Stimulated activated CD4-positive, alpha-beta T cell treated with anti-CD3 and anti-CD28 coated beads, Interleukin-4, amount 100 ng/mL, for 48 hours (primary cell): ENCODE measurements at places on chromosomes 16 and 17.
A peak's percentile ranks its signal among the peaks of the same experiment; 100 is the strongest.

DNA sequence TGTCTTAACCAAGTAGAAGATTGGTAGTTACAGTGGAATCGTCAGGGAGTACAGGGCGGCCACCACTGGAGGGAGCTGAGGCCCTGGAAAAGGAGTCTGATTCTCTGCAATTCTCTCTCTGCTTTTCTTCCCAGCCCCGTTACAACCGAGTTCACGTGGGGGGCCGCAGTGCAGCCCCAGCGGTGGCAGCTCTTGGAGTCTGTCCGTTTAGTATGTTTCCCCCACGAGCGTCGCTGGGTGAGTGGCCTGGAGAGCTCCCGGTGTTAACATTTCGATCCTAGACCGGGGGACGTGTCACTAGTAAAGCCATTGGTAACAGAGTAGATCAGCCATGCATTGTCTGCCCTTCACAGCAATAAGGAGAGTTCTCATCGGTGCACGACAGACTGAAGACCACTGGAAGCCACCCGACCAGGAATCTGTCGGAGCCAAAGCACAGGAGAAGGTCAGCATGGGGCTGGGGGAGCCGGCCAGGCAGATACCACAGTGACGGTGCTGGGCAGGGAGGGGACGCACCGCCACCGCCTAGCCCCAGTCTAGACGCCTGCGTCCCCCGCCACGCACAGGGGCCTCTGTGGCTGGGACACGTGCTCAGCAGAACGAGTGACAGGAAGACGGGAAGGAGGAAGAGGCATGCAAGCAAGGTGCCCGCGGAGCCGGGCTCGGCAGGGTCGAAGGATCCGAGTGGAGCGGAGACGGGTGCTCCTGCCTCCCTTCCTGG lies 15.7 kb downstream of the SLC16A3 start:
- no peak for DNase-seq

DNA sequence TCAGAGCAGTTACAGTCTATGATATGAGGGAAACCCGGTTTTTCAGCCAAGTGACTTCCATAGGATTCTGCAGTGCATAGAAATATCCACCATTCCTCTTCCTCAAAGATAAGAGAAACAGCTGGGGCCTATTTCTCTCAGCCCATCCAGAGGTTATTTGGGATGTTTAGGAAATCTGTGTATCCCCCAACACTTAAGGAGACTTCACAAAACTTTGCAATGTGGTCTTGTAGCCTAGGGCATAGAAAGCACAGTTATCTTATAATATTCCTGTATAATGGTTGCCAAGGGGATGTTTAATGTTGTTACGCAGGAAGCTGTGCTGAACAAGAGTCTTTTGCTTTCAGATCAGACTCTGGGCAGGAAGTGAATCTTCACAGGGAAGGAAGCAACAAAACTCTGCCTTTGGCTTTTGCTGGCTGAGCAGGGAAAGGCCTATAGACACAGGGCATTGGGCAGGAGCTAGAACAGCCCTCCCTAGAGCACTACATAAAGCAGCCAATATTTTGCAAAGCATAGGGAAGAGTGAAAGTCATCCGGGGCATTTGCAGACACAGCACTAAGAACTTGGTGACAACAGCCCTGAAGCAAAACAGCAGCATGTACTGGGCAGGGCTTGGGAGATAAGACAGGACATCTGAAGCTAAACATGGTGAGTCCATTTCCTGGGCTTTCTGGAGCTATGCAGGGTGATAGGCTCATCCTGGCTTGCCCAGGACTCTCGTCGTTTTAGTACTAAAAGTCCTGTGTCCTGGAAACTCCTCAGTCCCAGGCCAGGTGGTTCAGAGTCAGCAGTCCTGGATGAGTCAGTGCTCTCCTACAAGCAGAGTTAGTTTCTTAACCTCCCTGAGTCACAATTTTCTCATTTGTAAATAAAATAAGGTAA lies 18.7 kb upstream of the BEAN1 start:
- DNase-seq, result no peak

DNA sequence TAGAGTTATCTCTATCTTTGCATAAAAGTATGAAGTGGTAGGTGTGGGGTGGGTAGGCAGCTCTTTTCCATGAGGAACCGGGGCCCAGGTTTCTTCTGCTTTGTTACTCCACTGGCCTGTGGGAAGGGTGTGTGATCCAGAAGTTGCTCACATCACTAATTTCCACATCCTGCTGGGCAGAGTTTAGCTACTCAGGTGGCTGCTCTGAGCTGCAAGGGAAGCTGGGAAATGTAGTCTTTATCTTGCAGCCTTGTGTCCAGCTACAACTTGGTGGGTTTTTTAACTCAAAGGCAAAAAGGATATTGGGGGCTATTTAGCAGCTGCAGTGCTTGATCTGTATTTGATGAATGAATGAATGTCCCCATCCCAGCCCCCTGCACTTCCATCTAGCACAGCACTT lies 335.3 kb downstream of the SNX29 start:
- DNase-seq, result no peak

DNA sequence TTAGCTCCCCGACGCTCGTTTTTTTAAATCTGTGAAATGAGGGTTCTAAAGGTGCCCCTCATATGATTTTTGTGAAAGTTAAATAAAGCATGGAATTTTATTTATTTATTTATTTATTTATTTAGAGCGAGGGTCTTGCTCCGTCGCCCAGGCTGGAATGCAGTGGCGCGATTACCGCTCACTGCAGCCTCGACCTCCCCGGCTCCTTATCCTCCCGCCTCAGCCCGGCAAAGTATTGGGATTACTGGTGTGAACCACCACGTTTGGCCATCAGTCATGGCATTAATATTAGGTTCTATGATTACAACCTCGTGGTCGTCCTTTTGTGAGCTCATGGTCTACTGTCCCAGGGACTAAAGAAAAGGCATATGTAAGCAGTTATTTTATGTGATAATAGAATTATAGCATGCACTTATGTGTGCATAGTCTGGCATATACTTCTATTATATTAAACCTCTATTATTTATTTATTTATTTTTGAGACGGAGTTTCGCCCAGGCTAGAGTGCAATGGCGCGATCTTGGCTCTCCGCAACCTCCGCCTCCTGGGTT lies 557 bp upstream of the LUC7L start:
- no peak for DNase-seq

DNA sequence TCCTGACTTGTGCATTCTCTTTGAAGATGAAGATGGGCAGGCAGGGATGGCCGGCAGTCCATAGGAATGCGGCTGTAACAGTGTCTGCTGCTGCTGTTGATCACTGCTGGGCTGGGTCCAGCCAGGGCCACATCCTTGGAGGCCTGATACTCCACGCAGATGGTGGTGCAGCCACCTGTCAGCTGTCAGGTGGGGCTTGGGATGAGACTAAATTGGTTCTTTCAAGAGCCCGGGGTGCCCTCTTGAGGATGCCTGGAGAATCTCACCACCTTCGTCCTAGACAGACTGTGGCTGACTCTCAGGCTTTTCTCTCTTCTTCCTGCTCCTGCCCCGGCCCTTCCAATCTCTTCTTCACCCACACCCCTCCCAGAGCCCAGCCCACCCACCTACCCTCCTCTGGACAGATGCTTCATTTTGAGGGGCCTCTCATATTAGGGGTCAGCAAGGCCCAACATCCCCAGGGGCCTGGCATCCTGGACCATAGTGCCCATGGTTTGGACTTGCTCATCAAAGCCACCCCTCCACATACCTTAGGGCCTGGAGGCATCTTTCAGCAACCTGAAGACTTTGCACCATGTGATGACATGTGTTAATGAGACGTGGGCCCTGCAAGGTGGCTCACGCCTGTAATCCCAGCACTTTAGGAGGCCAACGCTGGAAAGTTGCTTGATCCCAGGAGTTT lies 19.1 kb downstream of the OSBPL7 start:
- peak; percentile 49 for DNase-seq

GRCh38 chr16:9843424-9844018 lies 338.7 kb downstream of the GRIN2A start:
- no peak for DNase-seq

GRCh38 chr17:41868568-41868967 lies 3.3 kb upstream of the KLHL11 start:
- no peak for DNase-seq

GRCh38 chr16:73356401-73357079 lies 308.6 kb upstream of the ZFHX3 start:
- no peak for DNase-seq

- no peak for DNase-seq
Measured at GRCh38 chr16:69393898-69394849, 8.4 kb upstream of the TERF2 start.

DNA sequence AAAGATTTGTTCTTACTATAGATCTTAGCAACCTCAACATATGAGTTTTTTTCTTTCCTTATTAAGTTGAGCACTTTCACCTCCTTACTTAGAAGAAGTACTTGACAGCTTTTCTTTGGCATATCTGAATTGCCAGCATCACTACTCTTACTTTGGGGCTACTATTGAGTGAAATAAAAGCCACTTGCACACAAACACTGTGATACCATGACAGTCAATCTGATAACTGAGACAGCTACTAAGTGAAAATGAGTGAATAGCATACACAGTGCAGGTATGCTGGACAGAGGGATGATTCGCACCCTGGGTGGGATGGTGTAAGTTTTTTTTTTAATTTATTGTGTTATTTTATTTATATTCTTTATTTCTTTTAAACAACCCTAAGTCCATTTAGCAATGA lies 13.5 kb upstream of the TENT4B start:
- DNase-seq, result no peak

GRCh38 chr17:28878981-28879380 lies 18.6 kb downstream of the FLOT2 start:
- no peak for DNase-seq

DNA sequence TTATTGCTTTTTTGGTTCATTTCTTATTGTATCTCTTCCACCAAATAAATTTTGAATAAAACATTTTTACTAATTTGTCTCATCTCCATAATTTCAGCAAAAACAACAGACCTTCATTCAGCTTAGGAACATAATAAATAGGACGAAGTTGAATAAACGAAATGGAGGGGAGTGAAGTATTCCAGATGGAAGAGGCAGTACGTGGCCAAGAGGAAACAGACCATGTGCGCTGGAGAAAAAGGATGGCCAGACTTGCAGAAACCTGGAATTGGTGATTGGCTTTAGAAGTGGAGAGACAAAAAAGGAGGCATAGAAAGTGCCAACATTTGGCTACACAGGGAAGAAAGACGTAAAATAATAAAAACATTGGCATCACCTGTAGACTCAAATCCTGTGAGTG lies 113.5 kb downstream of the USP22 start:
- no peak for DNase-seq

GRCh38 chr17:48546137-48546923 lies 1.4 kb upstream of the HOXB2 start:
- DNase-seq, result no peak

- no peak for DNase-seq
Measured at GRCh38 chr16:78252757-78253156, 153.3 kb downstream of the WWOX start.

DNA sequence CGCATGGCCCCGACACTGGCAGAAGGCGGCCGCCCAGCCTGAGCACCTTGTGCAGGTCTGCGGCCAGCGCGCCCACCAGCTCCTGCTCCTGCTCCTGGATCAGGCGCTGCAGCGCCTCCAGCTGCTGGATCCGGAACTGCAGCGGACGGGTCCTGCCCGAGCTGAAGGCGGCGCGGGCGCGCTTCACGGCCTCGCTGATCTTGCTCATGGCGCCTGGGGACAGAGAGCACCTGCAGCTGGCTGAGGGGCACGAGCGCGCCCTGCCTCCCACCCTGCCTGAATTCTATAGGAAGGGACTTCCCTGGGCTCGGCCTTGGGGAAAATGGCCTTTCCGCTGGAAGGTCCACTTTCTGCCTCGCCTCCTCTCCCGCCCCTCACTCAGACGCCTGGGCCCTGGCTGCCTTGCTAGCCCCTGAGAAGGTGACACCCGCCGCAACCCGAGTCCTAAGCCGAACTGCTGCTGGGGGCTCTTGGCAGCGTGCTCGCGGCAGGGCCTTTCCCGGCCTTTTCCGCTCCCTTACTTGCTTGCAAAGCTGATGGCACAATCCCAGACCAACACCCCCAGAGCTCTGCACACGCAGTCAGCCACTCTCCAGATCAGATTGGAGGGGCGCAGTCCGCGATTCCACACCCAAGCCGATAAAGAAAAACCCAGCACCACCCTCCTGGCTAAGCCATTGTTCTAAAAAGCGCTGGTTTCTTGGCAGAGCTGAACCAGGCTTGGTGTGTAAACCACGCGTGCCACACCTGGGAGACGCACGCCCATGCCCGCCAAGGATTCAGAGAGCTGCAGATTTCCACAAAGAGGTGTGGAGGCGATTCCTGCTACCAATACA lies 3.0 kb downstream of the ALDH3A1 start:
- DNase-seq, result peak; percentile 93

GRCh38 chr16:87947356-87948118 lies 3.7 kb upstream of the BANP start:
- no peak for DNase-seq

GRCh38 chr17:31310260-31310659 lies 3.6 kb downstream of the EVI2B start:
- peak; percentile 15 for DNase-seq

GRCh38 chr16:12177643-12178042 lies 201.1 kb downstream of the SNX29 start:
- no peak for DNase-seq

DNA sequence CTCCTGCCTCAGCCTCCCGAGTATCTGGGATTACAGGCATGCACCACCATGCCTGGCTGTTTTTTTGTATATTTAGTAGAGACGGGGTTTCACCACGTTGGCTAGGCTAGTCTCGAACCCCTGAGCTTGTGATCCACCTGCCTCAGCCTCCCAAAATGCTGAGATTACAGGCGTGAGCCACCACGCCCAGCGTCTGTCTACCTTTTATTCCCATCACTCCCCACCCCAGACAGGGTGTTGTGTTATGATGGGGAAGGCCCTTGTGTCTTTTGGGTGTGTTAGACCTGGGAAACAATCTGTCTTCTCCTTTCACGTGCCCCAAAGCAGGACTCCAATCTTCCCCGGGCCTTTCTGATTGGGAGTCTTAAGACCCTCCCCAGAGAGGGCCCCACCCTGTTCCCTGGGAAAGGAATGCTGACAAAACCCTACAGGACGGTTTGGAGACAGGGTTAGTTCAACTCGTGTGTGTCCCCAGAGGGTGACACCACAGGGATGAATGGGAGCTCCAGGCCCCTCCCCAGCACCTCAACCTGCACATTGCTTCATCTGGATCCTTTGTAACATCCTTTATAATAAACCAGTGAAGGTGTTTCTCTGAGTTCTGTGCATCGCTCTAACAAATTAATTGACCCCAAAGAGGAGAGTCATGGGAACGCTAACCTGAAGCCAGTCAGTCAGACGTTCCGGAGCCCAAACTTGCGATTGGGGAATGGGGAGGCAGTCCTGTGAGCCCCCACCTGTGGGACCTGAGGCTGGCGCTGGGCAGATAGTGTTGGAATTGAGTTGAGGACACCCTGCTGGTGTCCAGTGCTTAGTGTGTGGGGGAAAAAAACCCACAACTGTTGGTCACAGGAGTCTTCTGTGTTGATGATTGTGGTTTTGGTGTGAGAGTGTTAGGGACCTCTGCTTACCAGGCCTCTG lies 3.2 kb upstream of the ELOB start:
- no peak for DNase-seq

GRCh38 chr16:2748757-2749455 lies 3.5 kb upstream of the SRRM2 start:
- DNase-seq, result no peak

GRCh38 chr17:45288825-45289224 lies 26.9 kb upstream of the SPATA32 start:
- DNase-seq, result no peak
